Stimulated activated CD8-positive, alpha-beta memory T cell treated with anti-CD3 and anti-CD28 coated beads, Interleukin-7, amount 100 ng/mL, for 1 hour (primary cell): ENCODE measurements at places on chromosomes 1 and 21.

- DNase-seq, result no peak
These were observed 55.4 kb downstream of the CAMK2N1 start for GRCh38 chr1:20430355-20431175.

GRCh38 chr1:198686069-198686728 lies 47.4 kb downstream of the PTPRC start:
- no peak for DNase-seq

- DNase-seq, result no peak
These were observed 119.4 kb downstream of the SLC45A1 start for GRCh38 chr1:8437347-8437746.

- DNase-seq, result no peak
These were observed 697.8 kb downstream of the LRRIQ3 start for GRCh38 chr1:73500154-73500553.
